ENCODE measurements at places on chromosomes 2 and 18.
A peak's percentile ranks its signal among the peaks of the same experiment; 100 is the strongest.

- peak; percentile 36 for DNase-seq
Measured at GRCh38 chr18:75350512-75350839, 77.0 kb downstream of the SMIM21 start.

GRCh38 chr2:191019376-191019775 lies 5.4 kb upstream of the STAT1 start:
- no peak for DNase-seq

GRCh38 chr2:239162976-239163687 lies 237.7 kb downstream of the HDAC4 start:
- DNase-seq, result no peak

DNA sequence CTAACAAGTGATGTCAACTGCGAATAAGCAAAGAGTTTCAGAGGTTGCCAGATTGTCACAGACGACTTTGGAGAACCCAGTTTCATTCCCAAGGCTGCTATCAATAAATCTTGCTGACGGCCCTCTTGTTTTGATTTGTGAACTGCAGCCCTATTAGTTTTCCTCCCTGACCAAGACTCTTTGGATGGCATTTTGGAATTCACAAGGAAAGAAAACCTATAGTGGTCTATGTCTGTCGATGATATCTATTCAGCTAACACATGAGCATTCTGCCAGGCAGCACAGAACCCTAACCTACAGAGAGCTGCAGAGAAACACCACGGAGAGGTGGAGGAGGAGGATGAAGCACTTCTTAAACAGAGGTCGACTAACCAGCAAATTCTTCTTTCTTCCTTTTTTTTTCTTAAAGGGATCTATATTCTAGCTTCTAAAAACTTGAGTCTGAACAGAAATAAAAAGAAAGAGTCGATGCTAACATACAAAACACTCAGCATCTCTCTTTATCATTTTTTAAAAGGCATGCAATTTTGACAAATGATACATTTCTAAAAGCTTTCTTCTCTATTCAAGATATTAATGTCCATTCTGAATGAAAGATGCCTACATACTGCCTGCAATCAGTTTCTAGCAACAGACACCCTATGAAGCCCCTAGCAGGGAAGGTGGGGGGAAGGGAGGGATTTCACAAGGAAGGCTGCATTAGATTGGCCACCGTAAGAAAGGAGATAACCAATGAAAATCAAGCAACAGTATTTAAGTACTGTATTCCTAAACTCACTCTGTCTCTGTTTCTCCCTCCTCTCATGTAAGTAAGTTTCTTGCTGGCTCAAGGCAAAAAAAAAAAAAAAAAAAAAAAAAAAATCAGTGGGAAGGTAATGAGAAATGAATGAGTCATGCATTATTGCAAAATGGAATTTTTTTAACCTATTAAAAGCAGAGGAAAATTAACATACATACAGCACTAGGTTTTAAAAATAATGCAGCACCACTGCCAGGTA lies 83.0 kb upstream of the CHRNA1 start:
- DNase-seq, result no peak

- DNase-seq, result no peak
Measured at GRCh38 chr2:96140941-96141623, 2.8 kb upstream of the ASTL start.

DNA sequence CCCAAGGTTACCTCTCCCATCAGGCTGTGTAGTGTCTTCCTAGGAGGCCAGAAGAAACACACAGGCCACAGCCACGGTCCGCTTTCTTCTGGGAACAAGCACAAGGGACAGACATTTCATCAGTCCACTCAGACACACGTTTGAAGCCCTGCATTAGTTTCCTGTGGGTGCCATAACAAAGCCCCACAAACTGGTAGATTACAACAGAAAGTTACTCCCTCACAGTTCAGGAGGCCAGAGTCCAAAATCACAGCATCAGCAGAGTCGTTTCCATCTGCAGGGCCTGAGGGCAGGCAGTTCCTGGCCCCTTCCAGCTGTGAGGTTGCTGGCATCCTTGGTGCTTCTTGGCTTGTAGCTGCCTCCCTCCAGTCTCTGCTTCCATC lies 8.8 kb upstream of the PRLH start:
- no peak for DNase-seq

- no peak for DNase-seq
Measured at GRCh38 chr2:143581134-143581533, 451.9 kb downstream of the ARHGAP15 start.

DNA sequence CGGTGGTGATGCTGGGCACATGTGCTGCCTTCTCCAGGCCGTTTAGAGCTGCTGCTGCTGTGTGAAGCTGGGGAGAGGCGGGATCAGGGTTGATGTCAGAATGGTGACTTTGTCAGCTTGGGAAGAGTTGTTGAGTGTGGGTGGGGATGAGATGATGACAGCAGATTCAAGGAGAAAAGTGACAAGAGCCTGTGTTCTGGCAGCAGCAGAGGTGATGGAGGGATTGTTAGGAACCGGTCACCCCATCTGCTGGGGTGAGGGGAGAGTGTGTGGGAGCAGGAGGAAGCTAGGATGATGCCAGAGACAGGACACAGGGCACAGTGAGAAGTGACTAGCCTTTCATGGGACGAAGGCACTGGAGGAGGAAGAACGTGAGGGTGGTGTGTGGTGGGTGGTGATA lies 345.5 kb downstream of the RNF144A start:
- DNase-seq, result no peak

GRCh38 chr2:54372361-54372760 lies 83.8 kb upstream of the SPTBN1 start:
- DNase-seq, result no peak

GRCh38 chr2:121255358-121255757 lies 29.6 kb downstream of the TFCP2L1 start:
- DNase-seq, result peak; percentile 76

DNA sequence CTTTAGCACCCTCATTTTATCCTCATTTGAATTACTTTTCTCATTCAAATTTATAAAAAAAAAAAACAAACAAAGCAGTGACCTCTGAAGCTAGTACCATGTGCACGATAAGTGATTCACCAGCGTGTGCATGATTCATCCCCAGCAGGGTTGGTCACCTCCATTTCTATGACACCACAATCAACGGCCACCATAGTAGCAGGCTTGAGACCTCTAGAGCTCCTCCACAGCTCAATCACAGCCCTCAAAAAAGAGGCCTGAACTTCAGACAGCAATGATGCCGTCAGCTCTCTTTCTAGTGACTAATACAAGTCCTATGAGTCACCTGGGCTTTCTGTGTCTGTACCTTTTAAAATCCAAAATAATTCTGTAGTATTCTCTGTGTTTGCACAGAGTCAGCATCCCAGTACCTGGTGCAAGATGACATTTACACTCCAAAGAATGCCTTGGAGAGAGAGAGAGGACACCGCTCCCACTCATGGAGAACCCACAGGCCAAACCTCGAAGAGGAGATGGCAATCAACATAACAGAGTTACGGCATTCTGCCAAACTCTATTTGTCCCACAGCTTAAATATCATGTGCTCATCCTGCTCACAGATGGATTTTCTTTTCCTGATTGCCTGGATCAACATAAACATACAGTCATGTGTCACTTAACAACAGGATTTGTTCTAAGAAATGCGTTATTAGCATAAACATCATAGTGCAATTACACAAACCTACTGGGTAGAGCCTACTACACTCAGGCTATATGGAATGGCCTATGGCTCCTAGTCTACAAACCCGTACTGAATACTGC lies 58.7 kb downstream of the L3MBTL4 start:
- DNase-seq, result no peak

GRCh38 chr18:35089382-35089781 lies 48.2 kb downstream of the MAPRE2 start:
- DNase-seq, result no peak
